ENCODE measurements at places on chromosomes 7 and 10.
A peak's percentile ranks its signal among the peaks of the same experiment; 100 is the strongest.

- DNase-seq = peak; percentile 93
Measured at GRCh38 chr7:81161451-81162075, 242.7 kb upstream of the SEMA3C start.

DNA sequence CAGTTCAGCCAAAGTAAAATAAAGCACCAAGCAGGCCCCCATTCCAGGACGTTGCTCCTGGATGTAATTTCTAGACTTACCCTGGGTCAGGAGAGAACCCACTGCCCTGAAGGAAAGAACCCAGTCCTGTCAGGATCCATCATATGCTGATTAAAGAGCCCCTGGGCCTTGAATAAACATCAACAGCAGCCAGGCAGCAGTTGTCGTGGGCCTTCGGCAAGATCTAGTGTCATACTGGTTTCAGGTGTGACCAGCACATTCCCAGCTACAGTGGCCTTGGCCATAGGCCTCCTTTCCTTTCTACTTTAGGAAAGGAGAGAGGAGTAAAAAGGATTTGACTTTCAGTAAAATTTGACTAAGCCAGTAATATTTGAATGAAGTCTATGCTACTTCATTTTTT is 289.1 kb upstream of the CACNA2D1 start:
- DNase-seq = no peak

- no peak for DNase-seq
Measured at GRCh38 chr7:141686670-141687069, 15.3 kb downstream of the DENND11 start.

DNA sequence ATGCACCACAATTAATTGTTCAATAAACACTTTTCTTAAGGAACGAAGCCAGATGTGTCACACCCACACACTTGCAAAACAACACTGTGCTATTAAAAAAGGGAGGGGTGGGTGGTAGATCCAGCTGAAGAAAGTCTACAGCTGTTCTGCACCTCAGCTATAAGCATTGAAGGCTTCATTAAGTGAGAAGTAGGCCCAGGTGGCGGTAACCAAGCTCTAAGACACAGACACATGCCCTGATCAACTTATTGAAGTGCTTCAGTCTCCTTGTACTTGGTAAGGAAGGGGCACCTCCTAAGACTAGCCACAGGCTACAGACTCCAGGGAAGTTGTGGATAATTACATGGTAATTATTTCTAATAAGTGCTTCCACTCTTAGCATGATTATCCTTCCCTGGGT is 4.5 kb upstream of the CPVL start:
- DNase-seq = no peak

DNA sequence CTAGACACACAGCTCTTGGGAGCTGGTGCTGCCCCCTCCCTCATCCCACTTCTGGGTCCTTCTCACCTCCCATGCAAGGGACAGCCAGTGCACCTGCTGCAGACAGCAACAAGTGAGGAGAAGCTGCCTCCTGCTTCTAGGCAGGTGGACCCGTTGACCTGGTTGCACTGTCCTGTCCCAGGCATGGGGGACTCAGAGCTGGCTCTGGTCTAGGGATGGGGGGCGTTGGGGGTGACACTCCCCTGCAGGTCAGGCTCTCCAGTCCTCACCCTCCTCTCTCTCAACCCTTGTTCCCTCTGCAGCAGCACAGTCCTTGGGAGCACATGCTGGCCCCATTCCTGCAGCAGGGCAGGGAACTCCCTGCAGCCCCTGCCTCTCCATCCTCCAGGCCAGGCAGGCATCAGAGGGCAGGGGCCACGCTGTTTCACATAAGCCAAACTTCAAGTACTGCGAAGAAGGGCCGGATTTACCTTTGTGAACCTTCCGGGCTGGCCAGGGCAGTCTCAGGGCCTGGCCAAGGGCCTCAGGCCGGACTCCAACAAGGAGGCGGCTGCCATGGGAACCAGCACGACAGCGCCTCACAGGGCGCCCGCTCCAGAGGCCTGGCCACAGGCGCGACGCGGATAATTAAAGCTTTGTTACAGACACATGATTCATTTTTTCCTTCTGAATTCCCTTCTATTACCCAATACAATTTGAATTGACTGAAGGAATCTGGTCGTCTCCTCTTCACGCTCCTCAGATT is 48.5 kb downstream of the RASGEF1A start:
- DNase-seq = no peak

GRCh38 chr10:89100680-89101079 is 106.4 kb downstream of the CH25H start:
- peak; percentile 91 for DNase-seq

DNA sequence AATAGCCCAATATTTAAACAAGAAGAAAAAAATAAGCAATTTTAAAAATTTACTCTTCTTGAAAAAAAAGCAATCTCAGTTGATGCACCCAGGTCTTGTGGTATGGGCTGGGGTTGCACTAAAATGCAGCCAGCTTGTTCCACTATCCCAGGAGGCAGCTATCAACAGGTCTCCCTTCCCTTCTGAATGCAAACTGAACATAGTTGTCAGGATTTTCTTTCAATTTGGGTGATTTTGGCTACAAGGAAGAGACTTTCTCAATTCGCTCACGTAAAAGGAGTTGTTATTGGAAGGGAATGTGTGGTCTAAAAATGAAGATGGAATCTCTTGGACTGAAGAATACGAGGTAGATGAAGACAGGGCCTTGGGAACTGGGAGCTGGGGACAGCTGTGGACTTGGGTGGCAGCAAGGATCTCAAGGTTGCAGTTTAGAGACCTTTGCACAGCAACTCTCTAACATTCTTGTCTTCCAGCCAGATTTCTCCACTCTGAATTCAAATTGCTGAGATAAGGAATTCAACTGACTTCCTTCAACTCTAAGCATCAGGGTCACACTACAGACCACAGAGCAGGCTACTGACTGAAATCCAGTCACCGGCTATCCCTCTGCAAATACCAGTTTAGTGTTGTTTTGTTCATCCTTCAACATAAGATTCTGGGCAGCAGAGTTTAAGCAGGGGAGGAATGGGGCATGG is 3.1 kb upstream of the TMEM26 start:
- DNase-seq = no peak

DNA sequence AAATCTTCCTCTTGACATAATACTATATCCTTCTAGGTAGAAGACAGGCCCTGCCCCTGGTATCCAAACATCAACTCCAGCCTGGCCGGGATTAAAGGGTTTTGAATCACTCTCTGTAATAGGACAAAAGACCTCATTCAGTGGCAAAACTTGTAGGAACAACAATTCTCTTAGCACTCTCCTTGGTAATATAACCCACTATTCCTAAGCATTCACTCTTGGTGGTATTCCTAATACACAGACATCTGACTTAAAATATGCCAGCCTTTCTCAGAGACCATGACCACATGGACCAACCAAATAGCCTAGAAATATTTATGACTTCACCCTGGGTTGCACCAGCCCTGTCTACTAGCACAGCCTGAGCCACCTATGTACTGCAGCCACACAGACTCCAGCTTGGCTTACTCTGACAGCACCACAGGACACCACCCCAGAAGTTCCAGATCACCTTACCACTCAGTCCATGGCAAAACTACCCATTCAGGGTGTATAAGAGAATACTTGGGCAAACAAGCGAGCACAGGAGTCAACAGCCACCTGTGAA is 244.9 kb upstream of the NEBL start:
- DNase-seq = no peak

GRCh38 chr7:128231021-128231420 is 10.1 kb upstream of the LEP start:
- no peak for DNase-seq

DNA sequence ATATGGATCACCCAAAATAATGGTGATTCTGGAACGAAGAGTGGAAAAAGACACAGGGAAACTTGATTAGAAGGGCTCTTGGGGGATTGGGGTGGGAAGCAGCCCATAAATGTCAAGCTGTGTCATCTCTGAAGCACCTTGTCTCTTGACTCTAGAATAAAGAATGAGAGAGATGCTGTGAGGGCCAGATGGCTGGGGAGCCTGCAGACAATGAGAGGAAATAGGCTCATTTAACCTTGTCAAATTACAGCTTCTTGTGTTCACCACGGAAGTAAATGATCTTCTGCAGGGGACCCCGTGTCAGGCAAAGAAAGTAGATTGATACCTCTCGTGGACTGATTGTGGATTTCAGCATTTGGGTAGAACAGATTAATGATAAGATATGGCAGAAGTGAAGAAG is 159.3 kb downstream of the ST7 start:
- no peak for DNase-seq

GRCh38 chr10:120599200-120599724 is 142.2 kb downstream of the PLPP4 start:
- no peak for DNase-seq

- DNase-seq = no peak
Measured at GRCh38 chr7:38309555-38309954, 36.1 kb upstream of the TARP start.

GRCh38 chr7:111137296-111138192 is 46.6 kb downstream of the LRRN3 start:
- peak; percentile 15 for DNase-seq

GRCh38 chr7:17234398-17235031 is 63.9 kb upstream of the AHR start:
- peak; percentile 95 for DNase-seq

DNA sequence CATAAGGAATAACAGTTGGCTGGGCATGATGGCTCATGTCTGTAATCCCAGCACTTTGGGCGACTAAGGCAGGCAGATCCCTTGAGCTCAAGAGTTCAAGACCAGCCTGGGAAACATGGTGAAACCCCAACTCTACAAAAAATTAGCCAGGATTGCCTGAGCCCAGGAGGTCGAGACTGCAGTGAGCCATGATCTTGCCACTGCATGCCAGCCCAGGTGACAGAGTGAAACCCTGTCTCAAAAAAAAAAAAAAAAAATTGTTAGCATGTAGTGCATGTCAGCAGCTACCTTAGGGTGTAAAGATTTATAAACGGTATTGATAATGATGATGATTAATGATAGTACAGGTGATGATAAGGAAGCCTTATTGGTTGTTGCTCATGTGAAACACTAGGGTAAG is 331.2 kb upstream of the FZD1 start:
- DNase-seq = no peak

DNA sequence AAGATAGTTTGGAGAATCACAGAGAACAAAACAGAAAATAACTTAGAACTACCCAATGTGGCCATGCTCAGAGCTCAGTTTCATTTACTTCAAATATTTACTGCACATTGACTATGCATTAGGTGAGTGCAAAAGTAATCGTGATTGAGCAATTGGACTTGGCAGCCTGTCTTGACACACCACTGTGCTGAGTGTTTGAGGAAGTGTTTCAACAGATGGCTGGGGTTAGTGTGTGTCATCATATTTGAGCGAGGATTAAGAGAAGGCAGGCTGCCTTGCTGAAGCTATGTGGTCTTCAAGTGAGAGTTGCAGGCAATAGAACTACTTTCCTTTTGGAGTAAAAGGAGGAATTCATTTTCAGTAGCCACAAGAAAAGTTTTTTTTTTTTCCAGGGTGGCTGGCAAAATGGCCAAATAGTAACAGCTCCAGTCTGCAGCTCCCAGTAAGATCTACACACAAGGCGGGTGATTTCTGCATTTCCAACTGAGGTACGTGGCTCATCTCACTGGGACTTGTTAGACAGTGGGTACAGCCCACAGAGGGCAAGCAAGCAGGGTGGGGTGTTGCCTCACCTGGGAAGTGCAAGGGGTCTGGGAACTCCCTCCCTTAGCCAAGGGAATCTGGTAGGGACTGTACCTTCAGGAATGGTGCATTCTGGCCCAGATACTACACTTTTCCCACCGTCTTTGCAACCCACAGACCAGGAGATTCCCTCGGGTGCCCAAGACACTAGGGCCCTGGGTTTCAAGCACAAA is 37.6 kb downstream of the AKR1C4 start:
- DNase-seq = peak; percentile 85

DNA sequence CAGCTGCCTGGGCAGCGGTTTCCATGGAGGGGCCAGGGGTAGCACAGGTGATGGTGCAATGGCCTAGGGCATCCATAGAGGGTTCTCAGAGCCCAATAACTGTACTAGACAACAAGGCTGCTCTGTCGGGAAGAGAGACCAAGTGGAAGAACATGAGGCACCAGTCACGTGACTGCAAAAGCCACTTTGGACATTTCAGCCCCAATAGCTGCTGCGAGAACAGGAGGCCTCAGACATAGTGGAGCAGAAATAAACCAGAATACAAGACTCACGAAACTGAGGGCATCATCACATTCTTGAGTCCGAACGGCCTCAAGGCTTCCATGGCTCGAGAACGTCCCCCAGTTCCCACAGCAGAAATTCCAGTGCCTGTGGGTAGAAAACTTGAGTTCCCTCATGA is 32.3 kb upstream of the FIS1 start:
- no peak for DNase-seq

DNA sequence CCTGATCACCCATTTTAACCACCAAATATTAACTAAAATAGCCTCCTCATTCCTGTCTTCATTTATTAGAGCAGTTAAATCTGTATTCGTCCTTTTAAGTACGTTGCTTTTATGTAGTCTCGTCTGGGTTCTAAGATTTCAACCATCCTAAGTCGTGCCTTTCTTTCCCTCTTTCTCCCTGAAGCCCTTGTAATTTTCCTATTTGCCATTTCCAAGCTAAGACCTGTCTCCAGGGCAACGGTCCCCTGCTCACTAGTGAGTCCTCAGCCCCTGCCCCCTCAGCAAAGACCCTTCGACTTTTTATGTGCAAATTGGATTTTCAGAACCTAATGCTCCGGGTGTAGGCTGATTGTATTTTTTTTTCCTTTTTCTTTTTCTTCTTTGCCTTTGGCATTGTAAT is 16.1 kb upstream of the MEST start:
- no peak for DNase-seq

GRCh38 chr7:101567230-101567629 is 61.9 kb downstream of the MYL10 start:
- DNase-seq = no peak

- no peak for DNase-seq
Measured at GRCh38 chr10:59793919-59794318, 40.7 kb upstream of the MRLN start.

- no peak for DNase-seq
Measured at GRCh38 chr10:38112159-38112558, 18.0 kb downstream of the ZNF37A start.

DNA sequence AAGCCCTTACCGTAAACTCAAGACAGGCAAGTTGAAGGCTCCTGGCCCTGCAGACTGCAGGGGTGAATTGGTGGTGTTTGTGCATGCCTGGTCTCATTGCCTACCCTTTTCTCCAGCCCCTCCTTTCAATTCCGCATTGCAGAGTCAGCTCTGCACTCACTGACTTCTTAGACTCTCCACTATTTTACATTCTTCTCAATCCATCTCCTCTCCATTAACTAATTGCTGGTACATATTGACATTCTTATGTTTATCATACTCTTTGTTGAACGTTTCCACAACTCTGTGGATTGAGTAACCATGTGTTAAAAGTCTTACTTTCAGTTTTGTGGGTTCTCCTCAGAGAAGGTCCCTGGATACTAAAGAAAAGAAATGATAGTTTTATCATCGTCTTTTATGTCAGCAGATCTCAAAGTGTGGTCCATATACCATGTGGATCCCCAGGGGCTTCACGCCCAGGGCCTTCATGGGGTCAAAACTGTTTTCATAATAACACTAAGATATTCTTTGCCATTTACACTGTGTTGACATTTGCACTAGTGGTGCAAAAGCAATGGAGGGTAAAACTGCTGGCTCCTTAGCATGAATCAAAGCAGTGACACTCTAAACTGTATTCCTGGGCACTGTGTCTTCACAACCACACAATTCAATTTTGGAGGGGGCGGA is 135.4 kb upstream of the FZD1 start:
- peak; percentile 7 for DNase-seq

Measured in HCEC 1CT (cell line).